ENCODE measurements at places on chromosomes 2 and 18.

- DNase-seq = no peak
Observed at GRCh38 chr2:230684270-230685168, 28.1 kb upstream of the CAB39 start.

GRCh38 chr18:55124078-55124763 lies 165.0 kb upstream of the CCDC68 start:
- DNase-seq = no peak

DNA sequence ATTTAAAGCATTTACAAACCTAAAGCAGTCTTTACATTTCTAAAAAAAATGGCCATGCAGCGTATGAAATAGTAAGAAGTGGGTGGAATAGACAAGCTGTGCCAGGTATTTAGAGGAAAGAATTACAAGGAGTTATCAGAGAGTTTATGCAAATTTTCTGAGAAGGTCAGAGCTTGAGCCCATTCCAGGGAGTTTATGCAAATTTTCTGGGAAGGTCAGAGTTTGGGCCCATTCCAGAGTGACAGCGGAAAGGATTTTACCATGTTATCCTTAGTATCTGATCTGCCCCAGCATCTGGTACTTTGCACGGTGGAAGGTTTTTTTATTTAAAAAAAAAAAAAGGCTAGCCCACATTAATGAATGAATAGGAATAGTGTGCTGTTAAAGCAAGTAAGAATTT lies 1.4 kb upstream of the DOK6 start:
- no peak for DNase-seq

DNA sequence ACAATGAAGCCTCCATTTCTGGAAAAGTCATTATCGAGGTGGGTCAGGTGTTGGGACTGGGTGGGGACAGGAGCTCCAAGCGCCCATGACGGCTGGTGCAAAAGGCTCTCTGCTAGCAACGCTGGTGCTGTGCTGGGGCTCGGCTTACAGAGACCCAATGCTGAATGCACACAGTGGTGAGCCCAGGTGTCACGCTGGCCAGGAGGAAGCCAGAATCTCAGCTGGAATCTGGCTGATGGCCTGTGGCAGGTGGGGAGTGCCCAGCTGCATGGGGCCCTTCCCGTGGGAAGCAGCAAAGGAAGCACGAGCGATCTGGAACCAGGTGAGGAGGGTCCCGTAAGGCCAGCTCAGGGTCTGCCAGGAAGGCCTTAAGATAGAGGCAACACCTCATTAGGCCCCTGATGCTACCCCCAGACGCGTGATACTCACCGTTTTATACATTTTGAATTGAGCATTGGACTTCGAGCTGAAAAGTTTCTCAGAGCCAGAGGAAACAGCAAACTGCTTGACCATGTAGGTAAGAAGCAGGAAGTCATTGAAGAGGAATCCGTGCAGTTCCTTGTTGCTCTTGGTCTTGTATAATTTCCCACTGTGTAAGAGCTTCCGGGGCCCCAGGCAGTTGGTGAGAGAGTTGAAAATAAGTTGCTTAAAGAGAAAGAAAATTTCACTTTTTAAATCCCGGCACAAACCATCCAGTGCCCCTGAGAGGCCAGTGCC lies 34.7 kb downstream of the FAM228A start:
- no peak for DNase-seq

DNA sequence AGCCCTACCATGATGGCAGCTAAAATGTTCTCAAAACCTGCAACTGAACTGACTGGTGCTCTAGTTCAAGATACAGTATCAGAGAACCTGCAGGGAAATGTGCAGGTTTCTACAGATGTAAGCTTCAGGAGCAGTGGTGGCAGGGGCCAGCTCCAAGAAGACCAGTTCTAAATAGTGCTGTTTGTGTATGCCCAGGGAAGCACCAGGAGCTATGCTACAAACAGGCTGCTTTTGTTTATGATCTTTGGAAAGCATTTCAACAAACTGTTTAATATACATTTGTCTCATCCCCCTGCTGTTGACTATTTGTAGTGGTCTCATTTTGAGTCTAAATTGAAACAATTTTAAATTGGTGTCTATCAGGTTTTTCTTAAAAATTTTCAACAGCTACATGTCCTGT lies 20.7 kb downstream of the FZD5 start:
- no peak for DNase-seq

DNA sequence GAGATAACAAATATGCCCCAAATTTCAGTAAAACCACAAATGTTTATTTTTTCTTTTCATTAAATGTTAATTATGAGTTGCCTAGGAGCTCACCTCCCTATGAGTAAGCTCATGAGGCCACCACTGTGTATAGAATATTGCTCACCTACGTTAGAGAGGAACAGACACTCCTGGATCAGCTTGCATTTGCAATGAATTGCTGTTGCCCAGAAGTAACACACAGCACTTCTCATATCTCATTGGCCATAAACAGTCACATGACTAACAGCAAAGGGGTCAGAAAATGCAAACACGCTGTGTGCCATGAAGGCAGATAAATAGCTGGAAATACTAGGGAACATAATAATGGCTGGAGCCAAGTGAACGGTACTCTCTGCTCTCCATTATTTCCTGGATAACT lies 89.0 kb upstream of the GALNT5 start:
- no peak for DNase-seq

DNA sequence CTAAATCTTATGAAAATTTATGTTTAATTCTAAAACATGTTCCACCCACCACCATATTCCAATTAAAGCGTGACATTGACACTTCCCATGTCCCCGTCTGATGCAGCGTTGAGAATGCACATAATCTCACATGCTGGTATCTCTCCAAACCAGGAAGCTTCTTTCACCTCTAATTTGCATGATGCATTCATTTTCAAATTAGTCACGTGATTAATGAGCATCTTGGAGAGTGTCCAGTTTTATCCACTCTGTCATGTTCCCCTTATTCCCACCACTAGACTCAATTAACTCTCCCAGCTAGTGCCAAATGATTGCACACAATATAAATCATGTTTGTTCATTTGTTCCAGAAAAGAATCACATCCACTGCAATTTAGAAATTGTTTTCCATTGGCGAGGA lies 105.8 kb downstream of the RIT2 start:
- no peak for DNase-seq

GRCh38 chr2:239781454-239781853 lies 243.7 kb downstream of the NDUFA10 start:
- no peak for DNase-seq

- no peak for DNase-seq
Observed at GRCh38 chr2:320561-320960, 32.7 kb upstream of the ALKAL2 start.

- DNase-seq = no peak
Observed at GRCh38 chr18:12068950-12069320, 24.7 kb upstream of the ANKRD62 start.

DNA sequence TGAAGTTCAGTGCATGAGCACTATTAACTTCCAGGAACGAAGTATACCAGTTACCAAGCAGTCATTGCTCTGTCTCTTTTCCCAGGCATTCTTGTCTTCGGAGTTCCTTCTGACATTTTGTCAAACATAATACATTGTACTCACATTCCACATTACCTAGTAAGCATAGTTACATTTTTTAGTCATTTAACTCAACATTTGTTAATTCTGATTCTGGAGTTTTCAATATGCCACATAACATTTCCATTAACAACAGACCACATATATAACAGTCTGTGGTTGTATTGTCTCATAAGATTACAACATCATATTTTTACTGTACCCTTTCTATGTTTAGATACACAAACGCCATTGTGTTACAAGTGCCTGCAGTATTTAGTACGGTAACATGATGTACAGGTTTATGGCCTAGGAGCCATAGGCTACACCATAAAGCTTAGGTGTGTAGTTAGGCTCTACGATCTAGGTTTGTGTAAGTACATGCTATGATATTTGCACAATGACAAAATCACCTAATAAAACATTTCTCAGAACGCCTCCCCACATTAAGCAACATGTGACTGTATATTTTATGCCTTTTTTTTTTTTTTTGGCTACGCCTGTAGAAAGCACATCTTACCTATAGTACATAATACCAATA lies 187.1 kb downstream of the DYM start:
- no peak for DNase-seq

GRCh38 chr2:235048549-235048948 lies 96.7 kb downstream of the SH3BP4 start:
- DNase-seq = no peak
